ENCODE measurements at places on chromosomes 7 and 10.

DNA sequence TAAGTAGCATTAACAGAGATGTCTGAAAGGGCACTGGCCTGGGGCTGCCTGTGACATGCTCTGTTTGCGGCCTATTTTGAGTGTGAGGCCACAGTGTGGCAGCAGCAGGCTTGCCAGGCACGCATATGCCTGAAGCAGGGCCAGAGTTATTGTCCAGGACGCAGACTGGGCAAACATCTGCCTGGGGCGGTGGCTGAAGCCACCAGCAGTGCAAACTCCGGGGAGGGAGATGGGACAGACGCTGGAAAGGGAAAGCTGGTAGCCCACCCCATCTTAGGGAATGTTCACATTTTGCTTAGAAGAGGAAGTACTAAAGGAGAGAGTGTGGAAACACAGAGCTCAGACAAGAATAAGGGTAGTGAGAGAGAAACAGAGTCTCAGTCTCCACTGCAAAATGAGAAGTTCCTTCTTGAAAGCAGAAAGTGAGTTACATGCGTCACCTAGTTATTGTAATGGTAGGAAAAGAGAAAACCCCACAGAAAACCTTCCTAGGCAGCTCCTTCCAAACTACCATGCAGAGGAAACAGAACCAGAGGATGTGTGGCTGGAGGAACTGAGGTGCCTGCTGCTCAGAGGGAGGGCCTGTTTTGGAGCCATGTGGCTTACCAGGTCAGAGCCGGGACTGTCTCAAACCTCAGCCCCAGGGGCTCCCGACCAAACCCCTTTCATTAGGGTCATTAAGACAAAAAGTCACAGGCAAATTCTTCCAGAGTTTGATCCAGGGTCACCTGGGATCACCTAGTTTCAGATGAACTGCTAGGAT lies 14.5 kb downstream of the AKR1B1 start:
- DNase-seq = no peak

- no peak for DNase-seq
Observed at GRCh38 chr7:92242972-92243371, 2.7 kb downstream of the KRIT1 start.

DNA sequence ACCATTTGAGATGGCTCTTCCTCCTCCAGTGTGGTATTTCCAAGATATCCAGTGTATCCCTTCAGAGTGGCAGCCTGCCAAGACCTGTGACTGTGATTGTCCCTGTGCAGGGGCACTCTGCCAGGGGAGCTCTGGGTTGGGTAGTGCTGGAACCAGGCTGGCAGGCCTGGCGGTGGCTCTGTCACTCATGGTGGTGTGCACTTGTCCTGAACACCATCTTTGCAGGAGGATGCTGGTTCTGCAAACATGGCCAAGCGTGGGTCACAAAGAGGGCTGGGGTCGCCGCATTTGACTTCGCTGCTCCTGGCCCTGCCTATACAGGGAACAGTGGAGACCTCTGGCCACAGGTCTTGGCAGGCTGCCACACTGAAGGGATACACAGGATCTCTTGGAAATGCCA lies 205.2 kb downstream of the PRPF18 start:
- no peak for DNase-seq

- DNase-seq = no peak
Observed at GRCh38 chr7:95213809-95214492, 110.4 kb downstream of the PON1 start.

DNA sequence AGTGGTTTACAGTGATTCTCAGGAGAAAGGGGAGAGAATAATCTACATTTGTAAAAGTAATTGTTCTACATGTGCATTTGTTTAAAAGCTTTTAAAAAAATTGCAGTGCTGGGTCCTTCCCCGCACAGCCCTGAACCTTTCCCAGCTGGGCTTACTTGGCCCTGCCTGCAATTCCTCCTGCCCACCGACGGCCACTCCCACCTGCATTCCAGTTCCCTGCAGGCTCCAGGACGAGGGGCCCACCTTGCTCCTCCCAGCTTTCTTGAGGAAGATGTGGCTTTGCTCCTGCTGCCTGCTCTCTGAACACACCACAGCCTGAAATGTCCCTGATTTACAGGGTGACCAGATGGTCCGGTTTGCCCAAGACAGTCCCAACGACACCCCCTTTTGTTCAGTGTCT lies 222.7 kb downstream of the PRPF18 start:
- DNase-seq = no peak

DNA sequence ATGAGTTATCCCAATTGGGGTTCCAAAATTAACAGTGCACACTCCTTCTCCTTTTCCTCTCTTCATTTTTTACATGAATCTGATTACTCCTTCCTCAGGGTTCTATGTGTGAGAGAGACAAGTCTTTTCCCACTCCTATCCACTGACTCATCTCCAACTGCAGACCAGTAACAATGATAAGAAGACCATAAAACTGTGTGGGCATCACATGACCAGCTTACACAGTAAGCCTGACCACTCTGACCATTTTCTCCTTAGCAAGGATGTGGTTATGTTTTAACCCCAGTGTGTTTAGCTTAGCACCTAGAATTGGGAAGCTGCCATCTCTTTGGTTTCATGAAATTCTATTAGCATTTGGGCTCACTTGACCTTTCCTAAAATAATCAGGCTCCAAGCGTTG lies 145.0 kb upstream of the CALCR start:
- no peak for DNase-seq

- DNase-seq = no peak
Observed at GRCh38 chr7:130901209-130901783, 167.3 kb upstream of the KLF14 start.

DNA sequence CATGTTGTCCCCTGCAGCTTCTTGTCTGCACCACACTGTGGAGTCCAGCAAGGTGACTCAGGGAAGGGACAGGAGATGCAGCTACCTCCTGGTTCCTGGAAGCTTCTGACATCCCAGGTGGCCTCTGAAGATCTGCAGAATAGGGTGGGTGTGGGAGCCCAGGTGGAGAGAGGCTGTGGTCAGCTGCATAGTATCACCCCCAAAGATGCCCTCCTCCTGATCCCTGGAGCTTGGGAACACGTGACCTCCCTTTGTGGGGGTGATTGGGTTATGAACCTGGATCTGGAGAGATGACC lies 25.4 kb downstream of the CALML3 start:
- no peak for DNase-seq

- DNase-seq = no peak
Observed at GRCh38 chr10:50577010-50577409, 46.7 kb downstream of the SGMS1 start.
